Activated T-helper 1 cell treated with anti-CD3 and anti-CD28 coated beads, Interleukin-2, amount 50 U/mL, for 16 hours (primary cell): ENCODE measurements at places on chromosomes 5 and 9.

- DNase-seq: no peak
Observed at GRCh38 chr9:4301971-4302427, 2.1 kb upstream of the GLIS3 start.

GRCh38 chr9:129783516-129784361, 19.2 kb upstream of the TOR1B start:
- peak; percentile 51 for DNase-seq

DNA sequence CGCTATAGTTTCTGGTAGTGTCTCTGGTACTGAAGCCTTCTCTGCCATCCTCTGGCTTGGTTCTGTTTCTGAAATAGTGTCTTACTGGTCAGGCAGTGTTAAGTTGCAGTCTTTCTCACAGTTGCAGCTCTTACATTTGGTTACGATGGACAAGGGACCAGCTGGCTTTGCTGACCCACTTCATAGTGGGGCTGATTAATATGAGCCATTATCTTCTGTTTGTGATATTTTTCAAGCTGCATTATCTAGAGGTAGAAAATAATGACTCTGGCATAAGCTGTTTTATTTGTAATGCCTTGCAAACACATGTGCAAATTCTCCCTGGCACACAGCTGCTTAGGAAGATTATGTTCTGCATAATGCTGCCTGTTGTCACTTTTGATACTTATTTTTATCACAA, 199.1 kb downstream of the KDM4C start:
- DNase-seq: no peak

GRCh38 chr5:54942064-54942778, 43.2 kb downstream of the ESM1 start:
- no peak for DNase-seq
